CD4-positive, alpha-beta T cell treated with Interferon alpha-2 for 1 hour (primary cell): ENCODE measurements at places on chromosomes 1 and 21.

- no peak for DNase-seq
These were observed 53.1 kb upstream of the CTPS1 start for GRCh38 chr1:40926441-40926840.

GRCh38 chr1:78779831-78780230, 130.2 kb downstream of the IFI44 start:
- no peak for DNase-seq

GRCh38 chr1:59008599-59009347, 224.9 kb upstream of the JUN start:
- DNase-seq = no peak

GRCh38 chr21:39616211-39616772, 3.6 kb downstream of the B3GALT5 start:
- DNase-seq = no peak

- DNase-seq = no peak
These were observed 428.4 kb upstream of the B3GALT2 start for GRCh38 chr1:193614817-193615216.

DNA sequence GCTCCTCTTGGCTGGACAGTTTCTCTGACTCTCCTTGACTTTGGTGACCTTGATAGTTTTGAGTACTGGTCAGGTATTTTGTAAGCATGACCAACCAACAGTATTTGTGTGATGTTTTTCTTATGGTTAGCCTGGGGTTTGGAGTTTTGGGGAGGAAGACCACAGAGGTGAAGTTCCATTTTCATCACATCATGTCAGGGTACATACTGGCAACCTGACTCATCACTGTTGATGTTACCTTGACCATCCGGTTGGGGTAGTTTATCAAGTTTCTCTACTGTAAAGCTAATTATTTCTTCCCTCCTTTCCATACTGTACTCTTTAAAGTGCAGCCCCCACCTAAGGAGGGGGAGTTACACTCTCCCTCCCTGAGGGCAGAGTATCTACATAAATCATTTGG, 13.4 kb downstream of the OSCP1 start:
- no peak for DNase-seq

- DNase-seq = no peak
These were observed 57.7 kb downstream of the PRDM2 start for GRCh38 chr1:13757693-13758092.

GRCh38 chr1:48756683-48757316, 19.9 kb downstream of the BEND5 start:
- no peak for DNase-seq

GRCh38 chr1:25727635-25728286, 72.2 kb upstream of the SELENON start:
- DNase-seq = no peak

DNA sequence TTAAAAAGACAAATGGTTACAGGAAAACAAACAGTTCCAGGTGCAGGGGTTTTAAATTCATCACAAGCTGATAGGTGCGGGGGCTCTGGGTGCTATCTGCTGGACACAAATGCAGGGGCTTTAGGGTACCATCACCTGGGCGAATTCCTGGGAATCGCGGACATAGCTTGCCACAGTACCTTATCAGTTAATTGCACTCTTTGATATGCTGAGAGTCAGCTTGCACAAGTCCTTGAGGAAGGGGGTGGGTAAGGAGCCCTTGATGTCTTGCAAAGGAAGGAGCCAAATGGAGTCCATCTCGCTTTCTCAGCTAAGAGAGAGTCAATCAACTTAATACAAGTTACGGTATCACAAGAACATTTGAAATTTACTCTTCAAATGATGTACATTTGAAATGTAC, 25.4 kb upstream of the TMEM54 start:
- DNase-seq = no peak

DNA sequence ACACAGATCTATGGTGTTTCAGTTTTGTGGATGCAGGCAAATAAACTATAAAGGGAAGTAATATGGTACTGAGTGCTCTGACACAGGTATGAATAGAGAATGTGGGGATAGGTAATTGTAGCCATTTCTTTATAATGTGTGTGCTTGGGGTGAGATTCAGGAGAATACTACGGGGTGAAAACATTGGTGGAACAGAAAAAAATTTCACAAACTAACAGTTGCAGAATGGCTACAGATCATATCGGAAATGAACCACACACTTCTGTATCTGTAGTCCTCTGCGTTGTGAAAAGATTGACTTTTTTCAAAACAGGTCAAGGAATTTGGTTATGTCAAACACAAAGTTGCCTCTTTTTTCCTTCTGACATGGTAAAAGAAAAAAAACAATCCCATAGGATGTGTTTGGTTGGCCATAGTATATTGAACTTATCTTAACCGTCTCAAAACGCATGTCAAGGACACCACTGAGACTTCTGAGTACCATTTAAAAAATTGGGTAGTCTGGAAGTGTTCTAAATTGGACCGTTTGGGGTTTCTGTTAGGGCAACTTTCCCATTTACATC, 1.1 kb upstream of the CDC73 start:
- no peak for DNase-seq

DNA sequence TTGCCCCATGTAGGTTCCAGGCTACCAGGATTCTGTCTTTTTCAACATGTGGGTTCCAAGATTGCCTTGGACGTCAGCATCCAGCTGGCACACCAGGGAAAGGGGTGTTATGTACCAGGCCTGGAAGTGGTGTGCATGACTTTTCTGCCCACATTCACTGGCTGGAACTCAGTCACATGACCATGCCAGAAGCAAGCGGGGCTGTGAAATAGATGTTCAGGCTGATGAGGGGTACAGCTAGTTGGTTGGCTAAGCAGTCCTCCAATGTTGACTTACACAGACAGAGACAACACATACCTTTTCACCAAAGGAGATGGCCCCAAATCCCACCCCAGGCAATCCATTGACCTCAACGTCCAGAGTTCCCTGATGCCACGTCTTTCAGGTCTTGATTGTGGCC, 14.3 kb upstream of the PLEKHM2 start:
- DNase-seq = no peak

DNA sequence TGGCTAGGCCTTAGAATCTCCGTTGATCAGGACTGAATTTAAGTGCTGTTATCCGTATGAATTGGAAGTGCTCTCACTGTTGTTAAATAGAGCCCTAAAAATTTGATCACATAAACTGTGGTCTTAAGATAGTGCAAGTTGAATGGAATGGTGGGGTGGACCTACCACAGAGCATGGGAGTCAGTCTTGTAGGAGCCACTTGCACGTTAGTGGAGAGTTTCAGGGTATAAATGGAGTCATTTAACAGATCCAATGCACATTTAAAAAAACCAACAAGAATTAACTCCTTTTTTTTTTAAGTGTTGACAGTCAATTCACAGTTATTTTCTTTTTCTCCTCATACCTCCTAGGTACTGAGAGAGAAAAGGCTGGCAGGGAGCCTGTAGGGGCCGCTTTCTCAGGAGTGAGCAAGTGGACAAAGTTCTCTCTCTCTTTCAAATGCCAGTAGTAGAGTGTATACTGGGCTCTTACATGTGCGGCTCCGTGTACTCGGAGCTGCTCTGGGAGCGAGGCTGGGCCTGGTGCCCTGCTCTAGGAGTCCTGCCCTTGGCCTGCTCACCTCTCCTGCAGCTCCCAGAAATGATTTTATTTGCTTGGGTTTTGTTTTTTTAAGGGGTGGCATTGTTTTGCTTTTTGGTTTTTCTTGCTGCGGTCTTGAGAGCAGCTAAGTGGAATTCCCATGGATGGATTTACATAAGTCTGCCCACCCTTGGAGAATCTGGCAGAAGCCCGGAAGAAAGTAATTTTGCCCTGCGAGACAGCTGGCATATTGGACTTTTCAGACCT, 91.3 kb downstream of the ATP5PO start:
- no peak for DNase-seq

GRCh38 chr1:152021569-152021968, 15.2 kb downstream of the S100A11 start:
- no peak for DNase-seq

- DNase-seq = no peak
These were observed 4.5 kb downstream of the SIPA1L2 start for GRCh38 chr1:232625319-232625868.

DNA sequence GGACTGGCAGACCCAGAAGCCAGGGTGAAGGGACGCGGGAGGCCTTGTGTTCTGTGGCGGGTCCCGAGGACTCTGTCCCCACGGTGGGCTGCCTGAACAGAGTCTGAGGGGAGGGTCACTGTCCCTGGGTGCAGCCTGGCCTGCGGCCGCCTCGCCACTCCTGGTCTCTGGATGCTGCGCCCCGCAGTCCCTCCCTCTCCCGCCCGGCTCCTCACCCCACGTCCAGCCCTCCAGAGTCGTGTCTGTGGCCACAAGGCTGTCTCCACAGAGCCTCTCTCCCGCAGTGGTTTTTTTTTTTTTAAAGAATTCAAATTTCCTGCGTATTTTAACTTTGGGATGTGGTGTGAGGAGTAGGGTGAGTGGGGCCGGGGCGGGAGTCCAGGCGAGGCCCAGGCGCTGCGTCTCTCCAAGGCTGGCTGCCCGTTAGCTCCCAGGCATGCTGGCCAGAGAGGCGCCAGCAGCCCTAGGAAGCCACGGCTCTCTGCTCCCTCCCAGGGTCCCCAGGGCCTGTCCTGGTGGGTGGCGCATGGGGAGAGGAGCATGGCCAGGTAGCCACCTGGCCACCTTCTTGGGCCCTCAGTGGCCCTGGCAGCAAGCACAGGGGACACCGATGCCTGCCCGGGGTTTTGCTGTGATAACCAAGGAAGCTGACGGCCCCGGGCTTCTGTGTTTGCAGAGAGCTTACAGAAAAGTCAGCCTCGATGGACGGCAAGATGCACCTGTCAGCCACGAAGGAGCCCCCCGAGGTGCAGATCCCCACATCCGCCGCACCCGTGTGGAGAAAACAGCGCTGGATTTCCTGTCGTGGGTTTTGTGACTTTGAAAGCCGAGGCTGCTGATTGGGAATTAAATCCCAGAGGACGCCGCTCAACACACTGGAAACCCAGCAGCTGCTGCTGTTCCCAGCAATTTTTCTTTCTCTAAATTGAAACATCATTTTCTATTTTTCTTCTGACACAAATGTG, 72.8 kb downstream of the MORN1 start:
- DNase-seq = no peak

GRCh38 chr1:200182701-200183100, 155.2 kb downstream of the NR5A2 start:
- no peak for DNase-seq

DNA sequence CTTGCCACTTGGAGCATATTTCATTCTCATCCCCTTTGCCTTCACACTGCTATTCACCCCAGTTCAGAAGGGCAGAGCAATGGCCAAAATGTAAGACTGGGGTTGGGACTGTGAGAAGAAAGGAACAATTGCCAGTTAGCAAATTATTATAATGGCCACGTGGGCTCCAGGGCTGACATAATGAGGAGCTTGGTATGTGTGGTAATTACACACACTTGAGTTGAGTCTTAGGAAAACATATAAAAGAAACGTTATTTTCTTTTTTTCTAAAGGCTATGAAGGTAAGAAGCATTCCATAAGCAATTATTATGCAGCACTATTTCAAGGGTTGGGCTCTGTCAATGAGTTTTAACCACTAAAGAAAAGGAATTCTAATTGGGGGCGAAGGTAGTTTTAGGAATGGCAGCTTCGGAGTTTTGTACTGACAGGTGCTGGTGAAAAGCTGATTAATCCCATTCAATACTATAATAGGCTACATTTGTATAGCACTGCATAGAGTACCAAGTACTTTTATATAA, 32.5 kb upstream of the BCL10 start:
- no peak for DNase-seq

- no peak for DNase-seq
These were observed 94.4 kb downstream of the CD247 start for GRCh38 chr1:167423684-167424619.

DNA sequence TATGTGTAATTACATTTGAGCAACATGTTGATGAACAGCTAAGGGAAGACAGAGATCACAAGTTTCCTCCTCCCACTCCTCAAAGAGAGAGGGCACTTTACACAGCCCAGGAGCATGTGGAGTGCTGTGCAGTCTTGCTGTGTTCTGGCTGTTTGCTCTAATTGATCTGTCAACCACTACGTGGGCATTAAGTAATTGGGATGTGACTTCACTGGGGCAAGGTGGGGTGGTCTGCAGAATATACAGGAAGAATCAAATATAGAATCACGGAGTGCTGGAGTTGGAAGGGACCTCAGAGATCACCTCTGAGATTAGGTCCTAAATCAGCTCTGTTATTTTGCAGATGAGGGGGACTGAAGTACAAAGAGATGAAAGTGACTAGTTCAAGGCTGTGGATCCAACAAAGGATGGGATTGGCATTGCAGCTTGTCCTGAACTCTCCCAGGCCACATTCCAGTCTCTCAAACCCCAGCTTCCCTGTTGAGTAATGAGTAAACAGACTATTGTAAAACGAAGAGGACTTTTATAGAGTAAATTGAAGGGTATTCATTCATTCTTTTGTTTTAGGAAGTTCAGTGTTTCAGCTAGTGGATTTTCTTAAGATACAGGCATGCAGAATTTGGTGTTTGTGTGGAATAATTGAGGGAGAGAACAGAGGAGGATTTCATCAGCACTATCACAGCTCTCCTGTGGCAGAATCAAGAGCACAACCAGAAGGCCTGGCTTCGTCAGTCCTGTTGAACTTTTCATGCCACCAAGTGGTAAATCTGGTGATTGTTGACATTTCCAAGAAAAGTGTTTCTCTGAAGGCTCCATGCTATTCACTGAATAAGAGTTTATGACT, 22.4 kb downstream of the NOS1AP start:
- no peak for DNase-seq

DNA sequence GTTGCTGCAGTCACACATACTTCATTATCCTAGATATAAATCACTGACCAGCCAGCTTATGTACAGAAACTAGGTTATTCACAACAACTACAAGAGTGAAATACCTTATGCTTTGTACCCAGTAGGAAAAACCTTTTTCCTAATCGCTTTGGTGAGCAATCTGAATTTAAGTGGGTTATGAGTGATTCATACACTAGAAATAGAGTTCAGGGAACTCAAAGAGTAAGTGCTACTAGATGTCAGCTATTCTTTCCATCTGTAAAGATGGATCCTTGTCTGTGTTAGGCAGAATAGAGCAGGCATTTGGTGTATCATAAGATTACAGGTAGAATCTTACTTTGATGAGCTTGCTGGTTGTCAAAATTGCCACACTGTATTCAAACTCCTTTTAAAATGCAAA, 101.9 kb downstream of the ZNF644 start:
- DNase-seq = no peak

DNA sequence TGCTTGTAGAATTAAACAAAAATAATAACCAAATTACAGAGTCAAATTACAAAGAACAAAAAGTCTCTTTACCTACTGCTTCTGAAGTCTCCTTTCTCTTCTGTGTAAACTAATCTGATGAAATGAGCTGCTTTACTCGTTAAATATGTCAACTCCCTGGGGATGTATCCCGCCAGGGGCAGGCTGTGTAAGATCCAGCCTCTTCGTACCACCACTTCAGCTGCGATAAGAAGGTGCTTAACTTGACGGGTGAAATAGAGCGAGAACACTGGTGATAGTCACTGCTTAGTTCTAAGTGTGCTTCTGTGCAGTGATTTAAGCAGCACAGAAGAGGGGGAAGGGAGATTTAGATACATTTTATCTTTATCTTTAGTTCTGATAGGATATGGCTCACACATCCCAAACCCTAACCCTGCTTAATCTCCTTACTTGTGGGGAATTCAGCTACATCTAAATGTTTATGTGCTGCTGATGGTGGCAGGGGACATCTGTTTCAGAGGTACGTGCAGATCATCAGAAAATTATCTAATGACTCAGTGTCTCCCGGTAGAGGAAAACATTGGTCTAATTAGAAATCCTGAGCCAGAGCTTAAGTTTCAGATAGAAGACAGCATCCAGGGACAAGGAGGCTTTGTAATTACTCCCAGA, 46.0 kb downstream of the RHOU start:
- no peak for DNase-seq
